ENCODE measurements at places on chromosomes 5 and 9.

DNA sequence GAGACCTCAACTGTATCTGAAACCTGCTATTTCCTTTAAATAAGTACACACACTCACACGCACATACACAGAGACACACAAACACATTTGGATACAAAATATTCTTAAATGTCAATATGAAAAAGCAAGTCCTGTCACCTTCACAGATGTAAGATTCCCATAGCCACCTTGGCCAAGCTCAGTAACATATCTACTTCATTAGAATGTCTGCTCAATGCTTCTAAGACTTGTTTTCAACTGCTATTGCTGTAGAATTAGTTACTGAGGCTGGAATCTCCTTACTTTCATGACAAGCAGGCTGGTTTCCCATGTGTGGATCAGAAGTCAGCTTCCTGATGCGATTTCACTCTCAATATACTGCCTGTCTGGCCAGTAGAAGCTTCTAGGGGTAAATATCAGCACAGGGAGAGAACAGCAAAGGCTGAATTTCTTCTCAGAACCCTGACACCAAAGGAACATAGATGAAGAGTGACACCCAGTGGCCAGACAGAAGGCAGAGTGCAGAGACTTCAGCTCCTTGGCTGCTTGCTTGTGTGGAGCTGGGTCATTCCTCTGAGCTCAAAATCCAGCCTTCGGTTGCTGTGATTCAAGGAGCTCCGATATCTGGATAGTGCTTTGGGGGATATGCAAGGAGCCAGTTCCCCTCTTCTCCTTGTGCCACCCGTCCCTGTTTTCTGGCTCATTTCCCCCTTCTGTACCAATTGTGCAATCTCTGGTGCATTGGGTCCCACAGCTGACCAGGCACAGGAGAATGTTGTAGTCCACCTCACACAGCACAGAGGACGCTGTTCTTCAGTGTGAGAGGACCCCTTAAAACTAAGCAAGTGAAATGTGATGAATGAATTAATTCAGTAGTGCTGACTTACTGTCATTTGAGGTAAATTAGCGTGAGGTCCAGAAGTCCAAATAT, 26.6 kb upstream of the ABLIM3 start:
- peak; percentile 31 for DNase-seq

- DNase-seq, result no peak
Measured at GRCh38 chr9:98502976-98503325, 205.8 kb downstream of the GABBR2 start.

DNA sequence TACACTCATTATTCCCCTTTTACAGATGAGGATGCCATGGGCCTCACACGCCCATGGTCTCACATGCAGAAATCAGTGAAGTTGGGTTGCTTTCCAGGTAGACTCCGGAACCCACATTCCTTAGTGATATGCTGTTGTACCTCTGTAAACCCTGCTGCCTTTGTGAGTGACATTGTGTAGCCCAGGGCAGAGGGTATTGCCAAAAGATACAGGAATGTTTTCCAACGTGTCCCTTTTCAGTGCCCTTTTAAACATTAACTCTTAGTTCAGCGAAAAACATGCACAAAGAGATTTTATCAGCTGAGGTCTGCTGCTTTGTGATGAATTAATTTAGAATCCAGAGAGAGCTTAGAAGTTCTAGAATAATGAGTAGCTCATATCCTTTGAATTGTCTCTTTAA, 38.3 kb upstream of the TRMT10B start:
- DNase-seq, result no peak

- no peak for DNase-seq
Measured at GRCh38 chr9:26033336-26033735, 355.1 kb upstream of the TUSC1 start.

DNA sequence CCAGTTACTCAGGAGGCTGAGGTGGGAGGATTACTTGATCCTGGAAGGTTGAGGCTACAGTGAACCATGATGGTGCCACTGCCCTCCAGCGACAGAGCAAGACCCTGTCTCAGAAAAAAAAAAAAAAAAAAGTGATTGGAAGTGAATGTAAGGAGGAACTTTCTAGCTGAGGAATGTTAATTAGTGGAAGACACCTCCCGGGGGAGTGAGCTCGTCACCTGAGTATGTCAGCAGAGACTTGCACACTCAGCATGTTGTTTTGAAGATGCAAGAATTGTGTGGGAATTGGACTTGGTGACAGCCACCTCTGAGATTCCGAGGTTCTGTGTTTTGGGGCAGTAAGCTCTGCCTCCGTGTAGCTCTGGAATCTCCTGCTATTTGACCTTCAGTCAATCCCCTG, 3.6 kb downstream of the SYNPO start:
- no peak for DNase-seq

- no peak for DNase-seq
Measured at GRCh38 chr9:132411091-132411508, 1.1 kb downstream of the CFAP77 start.

- DNase-seq, result no peak
Measured at GRCh38 chr9:134774410-134774809, 106.2 kb upstream of the FCN2 start.

DNA sequence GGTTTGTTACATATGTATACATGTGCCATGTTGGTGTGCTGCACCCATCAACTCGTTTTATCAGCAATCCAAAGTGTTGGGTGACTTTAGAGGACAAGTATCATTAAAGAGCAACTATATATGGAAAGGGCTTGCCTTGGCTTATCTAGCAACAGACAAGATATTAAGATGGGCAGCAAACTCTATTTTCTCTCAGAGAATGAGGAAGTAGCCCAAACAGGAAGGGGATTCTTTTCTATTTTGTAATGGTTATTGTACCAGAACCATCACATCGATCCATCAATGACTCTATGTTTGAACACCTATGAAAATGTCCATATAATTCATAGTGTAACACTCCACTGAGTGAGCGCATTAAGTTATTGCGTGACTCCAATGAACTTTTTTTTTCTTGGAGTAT, 260.1 kb upstream of the SLC24A2 start:
- DNase-seq, result no peak

- no peak for DNase-seq
Measured at GRCh38 chr5:61279725-61280124, 52.3 kb upstream of the ZSWIM6 start.

- no peak for DNase-seq
Measured at GRCh38 chr5:180641566-180641900, 7.9 kb downstream of the FLT4 start.

DNA sequence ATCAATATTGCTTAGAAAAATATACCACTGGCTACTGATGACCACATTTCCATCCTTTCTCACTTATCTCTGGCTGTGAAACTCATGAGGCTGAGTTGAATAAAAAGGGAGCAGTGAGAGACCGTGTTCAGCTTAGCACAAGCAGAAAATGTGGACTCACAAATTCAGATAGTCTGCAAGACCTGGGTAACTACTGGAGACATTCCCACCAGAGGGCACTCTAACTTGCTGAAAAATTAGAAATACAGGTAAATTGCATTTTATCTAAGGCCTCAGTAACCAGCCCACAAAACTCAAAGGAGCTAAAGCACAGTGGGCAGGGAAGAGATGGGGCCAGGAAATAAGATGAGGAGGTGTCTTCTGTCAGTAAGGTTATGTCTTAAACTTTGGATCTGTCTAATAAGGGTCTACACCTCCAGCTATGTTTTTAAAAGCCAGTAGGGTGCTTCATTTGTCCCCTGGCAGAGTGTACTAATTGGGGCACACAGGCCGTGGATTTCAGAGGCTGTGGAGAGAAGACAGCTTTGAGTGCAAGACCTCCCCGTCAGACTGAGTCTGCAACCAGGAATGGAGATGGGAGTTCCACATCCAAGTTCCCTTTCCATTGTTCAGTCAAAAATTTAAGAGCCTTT, 8.7 kb upstream of the NDUFB6 start:
- DNase-seq, result no peak

GRCh38 chr9:114096041-114096511, 3.0 kb downstream of the KIF12 start:
- no peak for DNase-seq

- DNase-seq, result no peak
Measured at GRCh38 chr9:133342570-133342969, 5.4 kb downstream of the MED22 start.

GRCh38 chr5:148070621-148071020, 6.8 kb downstream of the SPINK5 start:
- DNase-seq, result no peak

DNA sequence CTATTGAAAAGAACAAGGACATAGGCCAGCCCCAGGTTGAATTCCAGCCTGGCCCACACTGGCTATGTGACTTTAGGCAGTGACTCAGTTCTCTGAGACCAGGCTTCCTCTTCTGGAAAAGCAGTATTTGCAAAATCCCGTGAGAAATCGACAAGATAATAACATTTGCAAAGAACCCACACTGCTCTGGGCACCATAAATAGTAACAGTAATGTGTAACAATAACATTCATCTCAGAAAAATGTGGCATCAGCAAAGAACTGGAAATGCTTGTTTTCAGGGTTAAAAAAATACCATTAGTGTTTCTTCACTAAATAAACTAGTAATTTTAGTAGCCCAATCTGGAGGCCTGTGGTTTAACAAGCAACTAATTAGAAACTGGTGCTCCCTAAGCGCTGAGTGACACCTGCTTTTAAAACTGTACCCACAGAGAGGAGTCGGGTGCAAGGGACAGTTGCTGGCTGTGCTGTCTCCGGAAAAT, 148.4 kb downstream of the TTLL11 start:
- peak; percentile 73 for DNase-seq

GRCh38 chr9:131382850-131383729, 10.8 kb upstream of the PRRC2B start:
- no peak for DNase-seq

DNA sequence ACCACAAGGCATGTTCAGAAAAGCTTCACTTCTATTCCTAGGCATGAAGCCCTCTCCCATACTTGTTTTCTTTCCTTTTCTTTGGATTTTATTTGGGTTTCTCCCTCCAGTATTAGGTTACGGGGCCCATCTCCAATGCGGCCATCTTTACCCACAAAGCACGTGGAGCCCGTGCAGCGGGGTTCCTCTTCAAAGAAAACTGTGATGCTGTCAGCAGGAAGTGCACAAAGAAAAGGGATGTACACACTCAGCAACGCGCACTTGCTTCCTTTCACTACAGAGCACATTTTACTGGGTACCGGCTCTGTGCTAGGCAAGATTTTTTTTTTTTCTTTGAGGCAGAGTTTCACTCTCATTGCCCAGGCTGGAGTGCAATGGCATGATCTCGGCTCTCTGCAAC, 106.6 kb downstream of the COL23A1 start:
- no peak for DNase-seq

DNA sequence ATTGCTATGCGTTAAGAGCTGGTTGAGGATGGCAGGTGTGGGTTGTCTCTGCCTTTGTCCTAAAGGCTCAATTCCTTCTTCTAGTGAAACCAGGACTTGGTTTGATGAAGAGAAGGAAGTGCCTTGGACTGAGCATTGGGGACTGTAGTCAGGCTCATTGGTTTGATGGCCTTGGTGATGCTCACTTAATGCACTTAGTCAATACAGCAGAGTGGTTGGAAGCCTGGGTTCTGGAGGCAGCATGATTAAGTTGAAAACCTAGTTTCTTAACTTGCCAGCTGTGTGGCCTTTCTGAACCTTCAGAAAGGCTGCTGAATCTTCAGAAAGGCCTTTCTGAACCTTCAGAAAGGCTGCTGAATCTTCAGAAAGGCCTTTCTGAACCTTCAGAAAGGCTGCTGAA, 52.4 kb downstream of the PTTG1 start:
- no peak for DNase-seq

GRCh38 chr5:11724940-11725339, 179.3 kb downstream of the CTNND2 start:
- no peak for DNase-seq

All from brain pericyte (primary cell).